Smooth muscle cell of bladder (primary cell): ENCODE measurements at places on chromosomes 2 and 18. TPM values are rescaled to one million over a fixed set of nuclear protein-coding genes. Genes with fewer than 3 reads are reported as not detected.

PPP4R3B gene
- total RNA-seq, result 34.6 and 47.9 TPM in 2 replicates

ALLC gene
- total RNA-seq, result not detected in 2 replicates

TUBB8B gene
- total RNA-seq, result not detected in 2 replicates

COLEC11 gene
- 0.57 and 1.4 TPM in 2 replicates for total RNA-seq

IL37 gene
- not detected in 2 replicates for total RNA-seq

DYTN gene
- not detected in 2 replicates for total RNA-seq

NPHP1 gene
- total RNA-seq, result 4.7 and 6.9 TPM in 2 replicates

RND3 gene
- 606 and 918 TPM in 2 replicates for total RNA-seq

C2orf66 gene
- total RNA-seq, result not detected in 2 replicates

CHRNG gene
- total RNA-seq, result not detected in 2 replicates

EHD3 gene
- 14.2 and 15.0 TPM in 2 replicates for total RNA-seq

QPCT gene
- 4.0 and 9.5 TPM in 2 replicates for total RNA-seq

CGREF1 gene
- 7.0 and 8.2 TPM in 2 replicates for total RNA-seq

PLA2R1 gene
- total RNA-seq, result 7.5 and 10.0 TPM in 2 replicates

SH3RF3 gene
- total RNA-seq, result 2.6 and 3.7 TPM in 2 replicates

SERPINB13 gene
- total RNA-seq, result not detected in 2 replicates

ROCK1 gene
- total RNA-seq, result 26.3 and 28.3 TPM in 2 replicates

SPC25 gene
- total RNA-seq, result 0.28 and 0.43 TPM in 2 replicates

CBLN2 gene
- total RNA-seq, result under 0.01 TPM in 1 of 2 replicates, not detected in the other

ERBB4 gene
- under 0.01 TPM in 1 of 2 replicates, not detected in the other for total RNA-seq

VPS4B gene
- total RNA-seq, result 43.5 and 51.1 TPM in 2 replicates

CFC1 gene
- total RNA-seq, result not detected in 2 replicates

MROH2A gene
- total RNA-seq, result under 0.01 and 0.14 TPM in 2 replicates

GCG gene
- total RNA-seq, result 0.14 TPM in 1 of 2 replicates, not detected in the other

DNER gene
- 0.43 and 0.83 TPM in 2 replicates for total RNA-seq

TCF23 gene
- total RNA-seq, result not detected in 2 replicates

GFPT1 gene
- total RNA-seq, result 56.5 and 63.1 TPM in 2 replicates

MEP1B gene
- total RNA-seq, result not detected in 2 replicates

UGT1A6 gene
- total RNA-seq, result 0.09 and 0.28 TPM in 2 replicates

HOXD4 gene
- total RNA-seq, result under 0.01 and 0.18 TPM in 2 replicates

RTP5 gene
- not detected in 2 replicates for total RNA-seq

DHX57 gene
- 20.3 and 21.6 TPM in 2 replicates for total RNA-seq

FBLN7 gene
- total RNA-seq, result 0.57 and 0.74 TPM in 2 replicates
